LHCN-M2 (cell line): ENCODE measurements at places on chromosomes 7 and 10.
A peak's percentile ranks its signal among the peaks of the same experiment; 100 is the strongest.

DNA sequence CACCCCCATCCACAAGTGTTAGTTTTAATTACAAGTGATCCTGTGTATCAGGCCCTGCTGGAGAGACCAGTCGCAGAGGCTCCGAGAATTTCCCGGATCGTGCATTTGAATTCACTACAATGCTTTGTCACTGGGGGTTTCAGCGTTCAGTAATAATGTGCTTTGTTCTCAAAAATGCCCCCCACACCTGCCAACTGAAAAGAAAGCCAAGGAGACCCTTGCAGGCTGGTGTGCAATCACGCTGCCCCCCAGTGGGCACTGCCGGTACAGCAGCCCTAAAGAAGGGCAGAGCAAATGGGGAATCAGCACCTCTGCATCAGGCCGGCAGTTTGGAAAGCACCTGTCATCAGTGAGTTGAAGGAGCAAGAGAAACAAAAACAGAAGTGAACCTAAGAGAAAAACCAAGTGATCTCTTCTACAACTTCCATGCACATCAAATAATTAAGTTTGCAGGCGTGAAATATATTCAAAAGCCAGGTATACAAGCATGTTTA lies 177.6 kb downstream of the PARD3 start:
- DNase-seq = peak; percentile 47

DNA sequence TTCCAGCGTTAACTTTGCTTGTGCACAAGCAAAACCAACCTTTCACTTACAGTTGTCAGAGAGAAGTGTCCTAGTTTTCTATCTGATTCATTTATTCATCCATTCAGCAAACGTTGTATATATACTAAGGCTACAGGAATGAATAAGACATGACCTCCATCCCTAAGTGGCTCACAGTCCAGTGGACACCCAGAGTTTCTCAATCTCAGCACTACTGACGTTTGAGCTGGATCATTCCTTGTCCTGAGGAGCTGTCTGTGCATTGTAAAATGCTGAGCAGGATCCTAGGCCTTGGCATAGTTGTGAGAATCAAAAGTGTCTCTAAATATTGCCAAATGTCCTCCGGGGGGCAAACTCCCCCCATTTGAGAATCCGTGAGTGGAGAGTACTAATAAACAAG lies 166.7 kb upstream of the PRKCQ start:
- no peak for DNase-seq

DNA sequence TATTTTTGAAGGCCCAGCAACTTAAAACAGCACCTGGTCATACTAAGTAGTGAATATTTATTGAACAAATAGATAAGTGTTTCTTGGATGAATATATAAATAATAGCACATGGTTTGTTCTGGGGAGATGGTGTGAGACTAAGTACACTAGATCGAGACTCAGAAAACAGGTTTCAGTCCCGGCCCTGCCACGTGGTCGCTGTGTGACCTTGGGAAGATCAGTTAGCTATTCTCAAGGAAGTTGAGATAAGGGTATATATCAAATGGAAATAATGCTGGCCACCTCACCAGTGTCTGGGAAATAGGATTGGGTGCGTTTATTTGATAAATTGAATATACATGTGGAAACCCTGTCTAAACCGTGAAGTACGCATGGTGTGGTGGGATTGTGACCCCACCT lies 354.6 kb downstream of the SDK1 start:
- no peak for DNase-seq

DNA sequence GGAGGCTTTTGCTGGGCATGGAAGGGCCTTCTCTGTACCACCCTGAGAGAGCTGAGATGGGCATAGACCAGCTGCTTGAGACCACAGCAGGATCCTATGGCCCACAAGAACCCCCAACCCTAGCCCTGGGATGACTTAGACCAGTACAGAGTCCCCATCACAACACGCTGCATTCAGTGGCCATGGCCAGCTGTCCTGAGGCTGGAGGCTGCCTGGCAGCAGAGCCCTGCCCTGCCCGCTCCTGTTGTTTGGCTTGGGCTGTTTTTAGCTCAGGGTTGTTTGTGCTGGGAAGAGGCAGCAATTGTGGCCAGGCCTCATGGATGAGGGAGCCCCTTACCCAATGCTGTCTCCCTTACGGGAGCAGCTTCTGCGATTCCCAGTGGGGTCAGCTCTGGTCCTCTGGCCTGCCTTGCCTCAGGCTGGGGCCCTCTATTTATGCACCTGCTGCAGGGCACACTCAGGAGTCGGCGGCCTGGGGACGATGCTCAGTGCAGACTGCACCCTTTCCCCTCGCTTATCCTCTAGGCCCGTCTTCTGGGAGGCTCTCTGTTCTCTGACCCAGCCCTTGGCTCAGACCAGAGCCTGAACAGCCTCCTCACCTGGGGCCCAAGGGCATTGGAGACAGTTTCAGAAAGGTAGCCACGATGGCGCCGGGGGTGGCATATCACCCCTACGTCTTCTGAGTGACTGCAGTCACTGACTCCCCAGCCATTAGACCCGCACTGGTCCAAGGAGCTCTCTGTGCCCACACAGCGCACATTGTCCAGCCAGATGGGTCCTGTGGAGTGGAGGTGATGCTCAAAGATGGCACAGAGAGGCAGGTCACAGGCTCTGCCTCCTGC lies 6.3 kb downstream of the LOXL4 start:
- DNase-seq = no peak

GRCh38 chr7:99404977-99405320 lies 3.4 kb downstream of the PDAP1 start:
- DNase-seq = no peak

GRCh38 chr10:132793871-132794849 lies 8.2 kb upstream of the NKX6-2 start:
- no peak for DNase-seq

GRCh38 chr10:43260911-43261577 lies 5.8 kb downstream of the RASGEF1A start:
- DNase-seq = no peak

GRCh38 chr7:104968648-104969047 lies 45.4 kb upstream of the KMT2E start:
- DNase-seq = no peak

- DNase-seq = no peak
Observed at GRCh38 chr7:116305485-116306408, 95.4 kb downstream of the TES start.

DNA sequence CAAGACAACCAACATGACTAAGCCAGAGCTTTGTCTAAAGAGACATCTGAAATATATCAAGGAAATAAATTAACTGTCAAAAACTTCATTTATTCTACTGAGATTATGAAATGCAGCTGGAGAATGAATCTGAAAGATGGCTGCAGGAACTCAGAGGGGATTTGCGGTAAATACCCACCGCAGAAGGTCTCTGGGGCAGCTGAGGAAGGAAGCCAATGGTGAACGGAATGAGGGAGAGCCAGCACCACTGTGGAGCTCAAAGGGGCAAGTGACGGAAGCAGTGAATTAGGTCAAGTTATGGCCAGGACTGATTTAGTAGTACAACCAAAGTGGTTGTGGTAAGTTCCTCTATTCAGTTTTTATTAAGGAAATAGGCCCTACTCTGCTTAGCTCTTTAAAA lies 215.3 kb upstream of the GLI3 start:
- no peak for DNase-seq

GRCh38 chr7:2944739-2945138 lies 98.9 kb downstream of the CARD11 start:
- no peak for DNase-seq

DNA sequence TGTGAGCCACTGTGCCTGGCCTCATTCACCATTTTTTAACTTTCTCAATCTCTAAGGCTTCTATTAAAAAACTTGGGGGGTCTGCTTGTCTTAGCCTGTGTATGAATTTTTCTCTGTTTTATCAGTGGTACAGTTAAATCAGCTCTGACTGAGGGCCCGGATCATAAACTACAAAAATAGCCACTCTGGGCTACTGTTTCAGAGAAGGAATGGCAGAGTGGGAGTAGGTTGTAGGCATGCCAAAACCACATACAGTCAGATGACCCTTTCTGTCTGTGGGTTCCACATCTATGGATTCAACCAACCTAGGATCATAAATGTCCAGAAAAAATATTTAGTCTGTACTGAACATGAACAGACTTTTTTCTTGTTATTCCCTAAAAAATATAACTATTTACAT lies 21.3 kb downstream of the TBC1D12 start:
- DNase-seq = peak; percentile 37

DNA sequence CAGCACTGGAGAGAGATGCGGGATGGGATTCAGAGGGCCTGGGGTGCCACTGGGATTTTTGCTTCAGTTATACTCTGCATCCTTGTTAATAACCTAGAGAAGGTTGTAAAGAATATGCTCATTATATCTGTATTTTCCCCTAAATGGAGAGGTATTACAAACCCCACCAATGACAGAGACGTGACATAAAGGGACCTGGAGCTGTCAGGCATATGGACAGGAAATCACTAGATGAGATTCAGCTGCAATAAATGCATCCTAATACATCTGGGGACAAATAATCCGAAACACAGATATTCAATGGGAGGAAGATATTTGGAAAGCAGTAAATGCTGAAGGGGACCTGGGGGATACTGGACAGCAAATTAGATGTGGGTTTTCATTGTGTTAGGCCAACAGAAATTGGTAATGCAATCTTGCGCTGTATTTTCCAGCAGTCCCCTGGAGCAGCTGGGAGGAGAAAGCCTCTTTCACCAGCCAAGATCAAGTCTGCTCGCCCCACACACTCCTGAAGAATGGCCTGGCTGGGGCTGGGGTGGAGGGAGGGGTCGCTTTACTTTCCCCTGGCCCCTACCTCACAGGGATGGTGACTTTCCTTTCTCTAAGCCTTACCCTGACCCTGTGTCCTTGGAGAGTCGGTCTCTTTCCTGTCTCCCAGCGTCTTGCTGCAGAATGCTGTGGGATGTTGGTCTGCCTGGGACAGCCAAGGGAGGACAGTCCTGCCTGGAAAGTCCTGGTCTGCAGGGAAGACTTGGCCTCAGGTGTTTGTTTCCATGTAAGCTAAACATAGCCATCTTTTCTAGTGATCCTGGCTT lies 653.8 kb downstream of the LRMDA start:
- DNase-seq = no peak

DNA sequence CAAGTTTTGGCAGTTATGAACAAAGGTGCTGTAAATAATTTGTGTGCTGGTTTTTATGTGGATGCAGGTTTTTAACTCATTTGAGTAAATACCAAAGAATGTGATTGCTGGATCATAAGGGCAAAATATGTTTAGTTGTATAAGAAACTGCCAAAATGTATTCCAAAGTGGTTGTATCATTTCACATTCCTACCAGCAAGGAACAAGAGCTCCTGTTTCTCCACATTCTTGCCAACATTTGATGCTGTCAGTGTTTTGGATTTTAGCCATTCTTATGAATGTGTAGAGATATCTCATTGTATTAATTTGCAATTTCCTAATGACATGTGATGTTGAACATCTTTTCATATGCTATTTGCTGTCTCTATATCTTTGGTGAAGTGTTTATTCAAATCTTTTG lies 207.3 kb upstream of the LRGUK start:
- no peak for DNase-seq

- DNase-seq = no peak
Observed at GRCh38 chr7:104150470-104150869, 57.3 kb downstream of the ORC5 start.

DNA sequence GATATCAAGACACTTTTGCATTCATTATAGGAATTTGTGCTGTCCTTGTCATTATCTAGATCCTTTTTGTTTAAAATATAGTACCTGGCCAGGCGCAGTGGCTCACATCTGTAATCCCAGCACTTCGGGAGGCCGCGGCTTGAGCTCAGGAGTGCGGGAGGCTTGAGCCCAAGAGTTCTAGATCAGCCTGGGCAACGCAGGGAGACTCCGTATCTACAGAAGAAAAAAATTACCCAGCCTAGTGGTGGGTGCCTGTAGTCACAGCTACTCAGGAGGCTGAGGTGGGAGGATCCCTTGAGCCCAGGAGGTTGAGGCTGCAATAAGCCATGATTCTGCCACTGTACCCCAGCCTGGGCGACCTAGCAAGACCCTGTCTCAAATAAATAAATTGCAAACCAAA lies 621 bp upstream of the MORN4 start:
- no peak for DNase-seq

DNA sequence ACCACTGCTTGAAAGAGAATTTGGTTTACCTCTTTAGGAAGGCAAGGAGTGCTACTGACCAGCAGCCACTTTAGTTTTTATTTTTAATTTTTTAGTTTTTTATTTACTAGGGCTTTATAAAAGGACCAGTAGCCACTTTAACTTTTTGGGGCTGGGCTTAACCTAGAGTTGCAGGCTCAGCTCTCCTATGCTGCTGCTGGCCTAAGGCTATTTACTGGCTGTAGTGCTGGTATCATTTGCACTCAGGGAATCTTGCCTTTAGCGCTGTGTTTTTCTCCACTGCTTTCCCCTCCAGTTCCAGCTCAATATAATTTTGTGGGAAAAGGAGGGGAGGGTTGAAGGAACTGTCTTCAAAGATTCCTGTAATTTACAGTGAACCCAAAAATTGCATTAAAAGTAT lies 13.4 kb downstream of the HPS1 start:
- DNase-seq = no peak

DNA sequence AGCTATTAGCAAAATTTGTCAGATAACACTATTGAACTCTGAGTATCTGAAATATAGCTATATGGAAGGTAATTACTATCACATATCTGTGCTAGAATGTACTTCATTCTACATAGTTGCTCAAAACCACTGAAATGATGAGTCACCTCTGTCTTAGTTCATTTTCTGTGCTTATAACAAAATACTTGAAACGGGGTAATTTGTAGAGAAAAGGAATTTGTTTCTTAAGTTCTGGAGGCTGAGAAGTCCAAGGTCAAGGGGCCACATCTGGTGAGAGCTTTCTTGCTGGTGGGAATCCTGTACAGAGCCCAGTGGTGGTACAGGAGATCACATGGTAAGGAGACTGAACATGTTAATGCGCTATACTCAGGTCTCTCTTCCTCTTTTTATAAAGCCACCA lies 41.9 kb upstream of the TNKS2 start:
- peak; percentile 70 for DNase-seq

GRCh38 chr10:73446926-73447325 lies 13.6 kb upstream of the MSS51 start:
- DNase-seq = no peak

GRCh38 chr10:66102756-66103155 lies 823.1 kb upstream of the LRRTM3 start:
- DNase-seq = no peak

GRCh38 chr7:29464753-29465152 lies 98.9 kb upstream of the PRR15 start:
- DNase-seq = no peak

GRCh38 chr7:120583899-120584586 lies 273.9 kb downstream of the TSPAN12 start:
- DNase-seq = peak; percentile 98

DNA sequence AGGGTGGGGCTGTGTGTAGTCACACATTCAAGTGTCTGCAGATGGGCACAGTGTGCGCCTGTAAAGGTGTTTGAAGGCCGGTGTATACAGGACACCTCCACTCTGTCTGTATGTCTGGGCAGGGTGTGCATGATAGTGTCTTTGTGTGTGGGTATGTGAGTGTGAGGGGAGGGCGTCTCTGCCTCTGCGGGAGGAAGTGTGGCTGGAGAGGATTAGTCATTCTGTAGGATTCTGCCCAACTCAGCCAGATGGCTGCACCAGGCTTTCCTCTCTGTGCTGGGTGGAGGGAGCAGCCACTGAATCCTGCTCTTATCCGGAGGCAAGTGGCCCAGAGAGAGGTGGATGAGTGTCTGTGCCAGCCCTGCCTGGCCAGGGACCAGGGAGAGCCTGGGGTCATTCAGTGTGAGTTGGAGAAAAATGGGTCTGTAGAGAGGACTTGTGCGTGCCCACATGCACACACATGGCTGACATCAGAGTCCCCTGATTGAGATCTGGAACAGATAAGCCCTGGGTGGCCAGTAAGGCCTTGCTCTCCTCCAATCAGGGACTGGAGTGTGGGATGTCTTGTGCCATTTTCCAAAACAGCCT lies 1.7 kb downstream of the SFXN3 start:
- peak; percentile 83 for DNase-seq
